ENCODE measurements at places on chromosomes 16 and 17.

DNA sequence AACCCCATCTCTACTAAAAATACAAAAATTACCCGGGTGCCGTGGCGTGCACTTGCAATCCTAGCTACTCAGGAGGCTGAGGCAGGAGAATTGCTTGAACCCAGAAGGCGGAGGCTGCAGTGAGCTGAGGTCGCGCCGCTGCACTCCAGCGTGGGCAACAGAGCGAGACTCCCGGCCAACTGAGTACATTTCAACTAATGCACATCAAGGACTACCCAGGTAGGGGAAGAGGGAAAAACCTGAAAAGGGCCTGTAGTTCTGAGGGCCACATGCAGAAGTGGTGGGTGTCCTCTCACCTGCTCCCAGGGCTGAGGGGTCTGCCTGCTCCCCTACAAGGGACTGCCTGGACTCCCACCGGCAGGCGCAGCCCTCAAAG lies 584 bp upstream of the SLC16A5 start:
- no peak for DNase-seq

DNA sequence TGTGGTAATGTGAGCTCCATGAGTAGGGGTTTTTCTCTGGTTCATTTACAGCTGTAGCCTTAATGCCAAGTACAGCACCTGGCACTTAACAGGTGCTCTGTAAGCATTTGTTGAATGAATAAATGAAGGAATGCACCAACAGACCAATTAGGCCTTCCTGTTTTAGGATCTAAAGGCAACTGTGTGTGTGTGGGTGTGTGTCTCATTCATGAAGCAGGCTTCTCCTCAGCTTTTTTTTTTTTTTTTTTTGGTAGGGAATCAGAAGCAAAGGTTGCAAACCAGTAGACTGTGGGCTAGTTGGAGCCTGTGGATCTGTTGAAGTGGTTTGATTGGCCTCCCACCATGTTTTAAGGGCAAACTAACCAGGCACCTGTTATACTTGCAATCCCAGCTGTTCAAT lies 48.1 kb downstream of the HS3ST2 start:
- no peak for DNase-seq

DNA sequence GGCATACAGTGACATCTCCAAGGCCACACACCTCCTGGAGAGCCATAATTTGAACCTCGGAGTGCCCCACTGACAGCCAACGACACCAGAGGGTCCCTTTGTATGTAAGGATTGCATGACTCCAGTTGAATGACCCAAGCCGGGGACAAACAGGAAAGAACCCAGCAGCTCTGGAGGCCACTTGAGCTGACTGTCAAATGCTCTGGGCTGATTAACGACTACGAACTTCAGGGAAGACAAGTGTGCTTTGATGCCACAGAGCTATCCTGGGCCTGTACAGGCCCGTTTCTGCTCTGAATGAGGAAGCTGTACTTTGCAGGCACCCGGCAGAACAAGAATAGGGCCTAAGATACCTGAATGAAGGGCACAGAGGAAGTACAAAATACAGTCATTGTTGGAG lies 404.6 kb downstream of the SLC39A11 start:
- no peak for DNase-seq

DNA sequence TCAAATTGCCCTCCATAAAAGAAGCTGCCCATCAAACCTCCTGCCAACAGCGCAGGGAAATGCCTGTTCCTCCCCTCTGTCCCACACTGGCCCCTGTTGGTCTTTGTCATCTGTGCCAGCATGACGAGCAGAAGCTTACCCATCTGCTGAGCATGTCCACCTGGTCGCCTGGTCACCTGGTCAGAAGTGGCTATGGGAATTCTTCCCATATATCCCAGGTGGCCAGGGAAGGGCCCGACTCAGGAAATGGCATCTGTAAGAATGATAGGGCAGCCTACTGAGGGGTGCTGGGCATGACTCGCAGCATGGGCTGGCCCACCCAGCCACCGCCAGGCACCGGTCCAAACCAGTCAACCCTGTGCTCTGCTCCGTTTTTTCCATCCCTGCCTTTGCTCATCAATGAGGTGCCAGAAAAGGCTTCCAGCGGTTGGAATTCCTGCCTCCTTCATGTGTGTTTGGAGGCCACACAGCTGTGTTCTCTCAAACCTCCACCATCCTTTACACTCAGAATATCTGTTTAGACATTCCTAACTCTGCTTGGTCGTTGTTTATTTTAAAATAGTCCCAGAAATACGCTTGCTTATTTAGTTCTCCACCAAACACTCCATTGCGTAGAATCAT lies 145.2 kb downstream of the CLEC16A start:
- DNase-seq: no peak

GRCh38 chr17:18946536-18946935 lies 5.4 kb upstream of the SLC5A10 start:
- DNase-seq: no peak

Data from CD4-positive, alpha-beta T cell treated with Interferon alpha-2 for 1 hour (primary cell).